ENCODE measurements at places on chromosomes 1 and 21. TPM values are rescaled to one million over a fixed set of nuclear protein-coding genes. Genes with fewer than 3 reads are reported as not detected.

The IGFN1 gene
- total RNA-seq: not detected

The ALPL gene
- total RNA-seq: 3.5 TPM

The HAO2 gene
- total RNA-seq: not detected

The DYRK3 gene
- total RNA-seq: not detected

The DUSP10 gene
- 8.3 TPM for total RNA-seq

The NBPF6 gene
- not detected for total RNA-seq

The RNU1-1 gene
- total RNA-seq: under 0.01 TPM

The COQ8A gene
- total RNA-seq: 91.7 TPM

The CELA3B gene
- total RNA-seq: not detected

The ADAM30 gene
- total RNA-seq: not detected

The GBP6 gene
- not detected for total RNA-seq

The AGL gene
- 34.7 TPM for total RNA-seq

The UBASH3A gene
- 0.29 TPM for total RNA-seq

The C1orf105 gene
- total RNA-seq: not detected

The LRRC3 gene
- total RNA-seq: 8.0 TPM

The SLC16A1 gene
- 81.9 TPM for total RNA-seq

The ITGB2 gene
- total RNA-seq: 3.5 TPM

The TFF2 gene
- 2,230 TPM for total RNA-seq

The C1orf52 gene
- 8.1 TPM for total RNA-seq

The RAB3B gene
- under 0.01 TPM for total RNA-seq

The NBPF4 gene
- total RNA-seq: not detected

The FCRLB gene
- 3.8 TPM for total RNA-seq

The RYR2 gene
- total RNA-seq: 1.8 TPM

The DCST2 gene
- not detected for total RNA-seq

The CDA gene
- total RNA-seq: 1.3 TPM

The KRTAP13-3 gene
- not detected for total RNA-seq

The AMY2A gene
- total RNA-seq: not detected

The ZNF670 gene
- total RNA-seq: 6.2 TPM

The LORICRIN gene
- not detected for total RNA-seq

The KCNA2 gene
- total RNA-seq: 42.0 TPM

The IQCC gene
- total RNA-seq: 2.8 TPM

The SPRR1B gene
- total RNA-seq: not detected

The FYB2 gene
- not detected for total RNA-seq

The RSPH1 gene
- total RNA-seq: 8.9 TPM

The HAPLN2 gene
- not detected for total RNA-seq

The SHE gene
- total RNA-seq: 12.8 TPM

The B3GALT2 gene
- total RNA-seq: 0.58 TPM

The RUNX3 gene
- total RNA-seq: 6.1 TPM

The ABCA4 gene
- 1.2 TPM for total RNA-seq

The INKA2 gene
- 4.7 TPM for total RNA-seq

The SERTAD4 gene
- 0.29 TPM for total RNA-seq

The S100B gene
- 7.0 TPM for total RNA-seq

The PGLYRP3 gene
- total RNA-seq: not detected

The TCHHL1 gene
- total RNA-seq: not detected

The KLHL12 gene
- 15.4 TPM for total RNA-seq

The FCRL6 gene
- total RNA-seq: not detected

The THEMIS2 gene
- total RNA-seq: 44.0 TPM

The COL16A1 gene
- 118 TPM for total RNA-seq

The BARHL2 gene
- total RNA-seq: not detected

The SPRR2B gene
- not detected for total RNA-seq

The TRIM45 gene
- 6.8 TPM for total RNA-seq

The RGS16 gene
- 0.58 TPM for total RNA-seq

The CREB3L4 gene
- 4.9 TPM for total RNA-seq

The NLRP3 gene
- not detected for total RNA-seq

The CDC42BPA gene
- 89.2 TPM for total RNA-seq

The TENT5C gene
- total RNA-seq: 14.7 TPM

The ESRRG gene
- 135 TPM for total RNA-seq

Measured in stomach (tissue), 19 donors.